ENCODE measurements at places on chromosomes 1 and 21. TPM values are rescaled to one million over a fixed set of nuclear protein-coding genes. Genes with fewer than 3 reads are reported as not detected.

The PTGS2 gene
- total RNA-seq, result 0.77 TPM

The LRIF1 gene
- 18.0 TPM for total RNA-seq

The LMX1A gene
- total RNA-seq, result not detected

The DNASE2B gene
- not detected for total RNA-seq

The EXO1 gene
- total RNA-seq, result 0.35 TPM

The IVL gene
- total RNA-seq, result not detected

DNA sequence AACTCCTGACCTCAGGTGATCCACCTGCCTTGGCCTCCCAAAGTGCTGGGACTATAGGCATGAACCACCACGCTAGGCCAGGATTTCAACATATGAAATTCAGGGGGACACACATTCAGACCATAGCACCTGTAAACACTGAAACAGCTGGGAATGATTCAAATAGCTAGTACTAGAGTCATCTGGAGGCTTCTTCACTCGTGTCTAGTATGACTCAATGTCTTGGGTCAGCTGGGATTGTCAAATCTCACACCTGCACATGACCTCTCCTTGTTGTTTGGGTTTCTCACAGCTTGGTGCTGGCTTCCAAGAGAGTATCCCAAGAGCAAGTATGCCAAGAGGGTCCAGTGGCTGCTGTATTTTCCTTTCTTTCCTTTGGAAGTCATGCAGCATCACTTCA, 75.1 kb downstream of the PGM1 start:
- no peak for DNase-seq

- DNase-seq, result peak; percentile 28
Measured at GRCh38 chr1:148160343-148161052, 8.4 kb upstream of the NBPF11 start.

DNA sequence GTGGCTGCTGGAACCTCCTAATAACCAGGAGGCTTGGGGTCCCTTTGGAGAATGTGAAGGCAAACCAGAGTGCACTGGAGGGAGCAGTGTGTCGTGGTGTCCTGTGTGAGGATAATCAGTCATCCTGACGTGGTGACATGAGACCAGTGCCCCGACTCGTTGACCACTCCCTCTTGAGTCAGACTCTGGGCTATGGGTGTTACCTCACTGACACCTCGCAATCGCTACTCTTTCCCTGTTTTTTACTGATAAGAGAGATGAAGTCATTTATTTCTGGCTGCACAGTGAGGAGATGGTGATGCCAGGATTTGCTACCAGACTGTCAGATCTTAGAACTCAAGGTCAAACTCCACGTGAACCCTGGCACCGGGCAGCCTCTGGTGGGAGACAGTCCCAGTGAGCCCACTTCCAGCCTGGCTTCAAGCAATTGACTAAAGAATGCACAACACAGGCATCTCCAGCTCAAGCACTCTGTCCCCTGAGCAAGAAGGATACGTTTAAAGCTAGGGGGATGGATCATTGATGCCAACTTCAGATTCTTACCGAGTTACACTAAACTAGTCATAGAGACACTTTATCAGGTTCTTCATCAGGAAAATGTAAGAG, 30.3 kb downstream of the UBASH3A start:
- no peak for DNase-seq

- DNase-seq, result no peak
Measured at GRCh38 chr1:245894843-245895242, 612.2 kb downstream of the SMYD3 start.

DNA sequence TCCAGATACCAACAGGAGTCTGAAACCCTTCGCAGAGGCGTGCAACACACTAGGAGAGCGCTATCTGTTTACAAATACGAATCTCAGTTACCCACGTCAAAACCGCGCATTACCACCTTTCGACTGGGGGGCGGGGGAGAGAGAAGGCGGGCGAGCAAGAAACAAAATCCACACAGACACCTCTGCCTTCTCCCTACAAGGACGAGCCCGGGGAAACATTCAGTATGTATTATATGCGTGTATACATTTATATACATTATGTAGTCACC, 722 bp downstream of the TUT4 start:
- no peak for DNase-seq

DNA sequence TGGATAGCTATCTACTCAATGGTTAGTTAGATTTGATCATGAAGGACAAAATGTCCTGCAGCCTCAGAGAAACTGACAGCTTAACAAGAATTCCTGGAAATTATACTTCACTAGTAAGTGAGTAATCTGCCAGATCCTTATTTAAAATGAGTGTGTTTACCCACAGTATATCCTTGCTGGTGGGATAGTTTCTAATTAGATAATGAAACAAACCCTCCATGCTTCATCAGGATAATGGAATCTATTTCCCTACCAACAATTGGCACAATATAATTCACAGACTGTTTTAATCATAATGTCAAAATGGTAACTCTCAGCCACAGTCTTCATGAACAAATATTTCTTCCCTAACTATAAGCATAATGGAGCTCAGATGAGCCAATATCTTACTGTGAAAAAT, 239.4 kb upstream of the ST6GALNAC5 start:
- no peak for DNase-seq

DNA sequence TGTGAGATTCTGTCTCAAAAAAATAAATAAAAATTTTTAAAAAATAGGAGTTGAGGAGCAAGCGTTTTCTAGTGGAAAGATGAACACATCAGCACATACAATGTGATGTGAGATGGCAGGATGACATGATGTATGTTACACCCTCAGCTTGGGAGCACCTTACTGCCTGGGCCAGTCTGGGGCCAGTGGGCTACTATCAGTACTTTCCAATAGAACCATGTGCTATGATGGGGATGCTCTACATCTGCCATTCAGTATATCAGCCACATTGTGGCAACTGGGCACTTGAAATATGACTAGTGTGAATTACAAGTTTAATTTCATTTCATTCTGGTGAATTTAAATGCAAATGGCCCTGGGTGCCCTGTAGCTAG, 156.0 kb downstream of the PGBD5 start:
- DNase-seq, result no peak

DNA sequence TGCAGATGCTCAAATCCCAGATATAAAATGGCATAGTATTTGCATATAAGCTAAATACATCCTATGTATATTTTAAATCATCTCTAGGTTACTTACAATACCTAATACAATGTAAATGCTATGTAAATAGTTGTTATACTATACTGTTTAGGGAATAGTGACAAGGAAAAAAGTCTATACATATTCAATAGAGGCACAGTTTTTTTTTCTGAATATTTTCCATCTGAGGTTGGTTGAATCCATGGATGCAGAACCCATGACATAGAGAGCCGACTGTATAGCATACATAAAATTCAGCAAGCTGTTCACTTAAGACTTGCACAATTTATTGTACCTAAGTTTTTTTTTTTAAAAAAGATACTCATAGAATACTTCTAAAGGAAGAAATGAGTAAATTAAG, 6.5 kb downstream of the TAF13 start:
- no peak for DNase-seq

GRCh38 chr1:11463177-11463576, 15.8 kb upstream of the DISP3 start:
- DNase-seq, result no peak

GRCh38 chr21:37965088-37965805, 49.0 kb upstream of the KCNJ6 start:
- DNase-seq, result no peak

DNA sequence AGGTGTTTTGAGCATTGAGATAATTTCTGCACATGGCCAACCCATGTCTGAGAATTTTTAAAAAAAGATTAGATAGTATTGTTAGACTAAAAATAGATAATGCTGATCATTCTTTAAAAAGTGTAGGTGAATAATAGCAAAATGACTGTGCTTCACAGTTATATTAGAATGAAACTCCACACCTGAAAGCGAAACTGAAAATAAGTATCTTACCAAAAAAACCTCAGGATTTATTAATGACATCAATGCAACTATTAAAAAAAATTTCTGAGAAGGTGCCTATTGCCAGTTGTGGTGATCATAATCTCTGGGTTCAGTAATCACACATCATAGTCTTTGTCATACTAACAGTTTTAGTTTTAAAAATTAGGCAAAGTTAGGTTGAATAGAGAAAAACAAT, 36.5 kb downstream of the PLA2G4A start:
- DNase-seq, result no peak

DNA sequence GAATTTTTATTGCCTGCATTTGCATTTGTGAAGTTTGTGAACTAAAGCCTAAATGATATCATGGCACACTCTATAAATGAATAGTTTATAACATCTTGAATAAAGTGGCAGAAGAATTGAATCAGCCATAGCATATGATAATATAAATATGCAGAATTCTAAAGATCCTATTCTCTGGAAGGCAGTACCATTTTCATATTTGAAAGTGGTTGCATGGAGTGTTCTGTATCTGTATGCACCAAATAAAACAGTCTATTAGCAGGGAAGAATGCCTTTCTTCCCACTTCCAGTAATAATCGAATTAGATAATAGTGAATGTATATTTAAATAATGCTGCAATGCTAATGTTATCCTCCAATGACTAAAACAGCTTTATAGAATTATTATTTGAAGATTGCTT, 57.9 kb upstream of the TRIM67 start:
- DNase-seq, result no peak
